ENCODE measurements at places on chromosomes 16 and 17.

GRCh38 chr17:10229181-10229580 lies 30.8 kb upstream of the GAS7 start:
- DNase-seq: no peak

DNA sequence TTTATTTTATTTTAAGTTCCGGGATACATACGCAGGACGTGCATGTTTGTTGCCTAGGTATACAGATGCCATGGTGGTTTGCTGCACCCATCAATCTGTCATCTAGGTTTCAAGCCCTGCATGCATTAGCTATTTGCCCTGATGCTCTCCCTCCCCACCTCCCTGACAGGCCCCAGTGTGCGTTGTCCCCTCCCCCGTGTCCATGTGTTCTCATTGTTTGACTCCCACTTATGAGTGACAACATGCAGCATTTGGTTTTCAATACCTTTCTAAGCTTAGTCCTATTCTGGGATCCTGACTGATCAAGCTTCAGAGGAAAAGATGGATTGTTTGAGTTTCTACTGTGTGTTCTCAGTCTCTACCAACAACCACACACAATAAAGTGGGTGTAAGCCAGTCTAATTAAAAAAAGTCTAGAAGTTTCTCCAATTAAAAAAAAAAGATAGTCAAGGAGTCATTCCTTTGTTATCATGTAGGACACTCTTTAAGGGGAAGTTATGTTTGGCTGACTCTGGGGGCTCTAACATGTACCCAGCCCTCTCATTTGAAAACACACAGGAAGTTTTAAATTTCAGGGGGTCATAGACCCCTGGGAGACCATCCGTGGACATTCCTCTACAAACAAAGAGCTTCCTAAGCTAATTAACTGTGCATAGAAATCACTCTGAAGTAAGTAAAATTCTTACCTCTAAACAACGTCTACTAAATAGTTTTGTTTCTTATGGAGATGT lies 66.3 kb upstream of the ADAMTS18 start:
- no peak for DNase-seq

- DNase-seq: no peak
Observed at GRCh38 chr16:20853143-20853542, 46.8 kb downstream of the REXO5 start.

GRCh38 chr17:50662632-50663225 lies 28.0 kb downstream of the ABCC3 start:
- no peak for DNase-seq

- DNase-seq: no peak
Observed at GRCh38 chr17:66491213-66491612, 188.8 kb downstream of the PRKCA start.

GRCh38 chr17:71071837-71072236 lies 902.5 kb downstream of the KCNJ2 start:
- DNase-seq: no peak

GRCh38 chr17:43829738-43830137 lies 3.2 kb downstream of the MPP3 start:
- DNase-seq: no peak

GRCh38 chr17:413706-414380 lies 61.2 kb upstream of the RPH3AL start:
- DNase-seq: no peak

- no peak for DNase-seq
Observed at GRCh38 chr17:79073706-79074088, 927 bp upstream of the ENGASE start.

DNA sequence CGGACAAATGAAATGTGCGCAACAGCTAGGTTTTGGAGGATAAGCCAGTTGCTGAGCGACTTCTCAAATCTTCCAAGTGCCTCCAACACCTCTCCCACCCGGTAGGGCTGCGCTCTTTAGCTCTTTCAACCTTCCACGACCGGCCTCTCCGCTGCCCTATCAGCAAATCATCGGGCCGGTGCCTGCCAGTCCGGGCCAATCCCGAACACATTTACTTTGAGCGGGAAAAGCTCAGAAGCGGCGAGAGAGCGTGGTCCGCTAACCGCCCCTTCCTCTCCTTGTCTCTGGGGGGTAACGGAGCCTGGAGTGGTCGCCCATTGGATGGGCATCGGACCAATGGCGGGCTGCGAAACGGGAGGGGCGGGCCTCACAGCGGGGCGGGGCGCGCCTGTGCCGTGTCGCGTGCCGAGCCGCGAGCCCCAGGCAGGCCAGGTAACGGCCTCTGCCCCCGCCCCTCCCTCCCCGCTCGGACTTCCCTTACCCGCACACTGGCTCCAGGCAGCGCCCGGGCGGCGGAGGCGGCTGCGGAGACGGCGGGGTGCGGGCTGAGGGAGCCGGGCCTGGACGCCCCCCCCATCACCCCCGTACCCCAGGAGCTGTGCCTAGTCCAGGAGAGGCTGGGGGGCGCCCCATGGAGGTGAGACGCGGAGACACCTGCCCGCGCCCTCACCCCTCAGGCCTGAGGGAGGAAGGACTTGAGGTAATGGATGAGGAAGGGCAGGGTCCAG lies at the start of gene MEIOC:
MEIOC (plus strand) TSS at position 486 of the 728 bp plus-strand sequence; CDS start at position 632, 146 bp downstream.
- DNase-seq: no peak
